ENCODE measurements at places on chromosomes 4 and X. TPM values are rescaled to one million over a fixed set of nuclear protein-coding genes. Genes with fewer than 3 reads are reported as not detected.

Gene CCNB3
- 1.9 TPM for polyA plus RNA-seq

Gene SUV39H1
- polyA plus RNA-seq, result 20.0 TPM

DNA sequence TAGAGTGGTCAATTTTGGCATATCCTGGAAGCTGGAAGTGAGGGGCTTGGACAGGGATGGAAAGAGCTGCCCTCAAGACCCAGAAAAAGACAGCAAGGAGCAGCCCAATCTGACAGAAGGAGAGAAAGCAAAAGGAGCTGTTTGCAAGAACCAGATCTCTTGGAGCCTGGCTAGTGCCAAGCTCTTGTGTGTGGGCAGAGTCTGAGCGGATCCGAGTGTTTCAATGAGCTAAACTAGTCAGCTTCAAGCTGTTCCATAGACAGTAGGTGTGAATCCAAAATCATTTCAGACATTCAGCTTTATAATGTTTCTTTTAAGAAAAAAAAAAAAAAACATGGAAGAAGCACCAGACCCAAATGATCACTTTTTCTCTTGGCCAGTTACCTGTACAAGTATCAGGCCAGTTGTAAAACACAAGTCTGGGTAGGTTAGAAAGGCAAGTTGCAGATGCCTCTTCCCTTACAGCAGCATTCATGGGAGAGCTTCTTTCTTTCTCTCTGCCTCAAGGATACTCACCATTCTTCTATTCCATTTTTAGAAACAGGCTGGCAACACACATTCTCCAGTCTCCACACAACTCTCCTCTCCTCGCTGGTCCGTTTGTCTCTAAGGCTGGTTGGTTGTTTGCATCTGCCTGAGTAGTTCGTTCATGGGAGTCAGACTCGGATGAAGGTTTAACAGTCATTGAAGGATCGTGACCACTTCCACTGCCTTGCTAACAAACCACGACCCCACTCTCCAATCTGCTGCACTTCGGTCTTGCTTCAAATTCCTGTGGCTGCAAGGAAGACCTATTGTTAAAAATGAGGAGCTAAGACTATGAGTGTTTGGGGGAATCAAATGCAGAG is 105.2 kb upstream of the GATB start:
- no peak for DNase-seq

GRCh38 chr4:16838226-16838875 is 60.1 kb downstream of the LDB2 start:
- DNase-seq, result no peak

DNA sequence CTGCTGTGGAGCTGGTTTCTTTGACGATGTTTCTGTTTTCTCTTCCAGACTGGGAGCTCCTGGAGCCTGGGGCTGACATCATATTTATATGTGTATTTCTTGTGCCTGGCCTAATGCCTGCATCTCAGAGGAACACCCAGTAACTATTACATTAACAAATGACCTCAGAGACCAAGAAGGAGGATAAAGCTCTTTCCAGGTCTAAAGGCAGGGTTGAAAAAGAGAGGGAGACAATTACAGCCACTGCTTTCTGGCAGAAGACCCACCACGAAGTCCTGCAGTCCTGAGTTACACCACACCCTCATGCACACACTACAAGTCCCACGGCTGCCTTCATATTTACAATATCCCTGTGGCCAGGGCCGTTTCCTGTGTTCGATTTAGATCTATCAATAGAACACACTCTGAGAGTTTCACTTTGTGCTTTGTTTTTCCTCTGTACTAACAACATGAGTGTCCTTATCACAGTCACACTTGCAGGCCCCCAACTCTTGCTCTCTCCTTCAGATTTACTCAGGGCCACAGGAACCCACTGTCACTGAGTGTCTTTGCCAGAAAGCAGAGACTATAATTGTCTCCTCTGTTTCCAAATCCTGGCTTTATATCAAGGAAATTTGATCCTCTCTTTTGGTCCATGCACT is 535.5 kb downstream of the MID1IP1 start:
- no peak for DNase-seq

GRCh38 chrX:154019061-154019621 is 561 bp downstream of the IRAK1 start:
- no peak for DNase-seq

- DNase-seq, result no peak
Measured at GRCh38 chr4:140718241-140718952, 37.8 kb downstream of the TBC1D9 start.

Measured in A549 (cell line).